Epithelial cell of proximal tubule (primary cell): ENCODE measurements at places on chromosomes 5 and 9.

GRCh38 chr9:99046068-99046467 is 58.8 kb upstream of the TGFBR1 start:
- DNase-seq, result no peak

- no peak for DNase-seq
Measured at GRCh38 chr9:86837345-86837744, 110.0 kb downstream of the GAS1 start.

DNA sequence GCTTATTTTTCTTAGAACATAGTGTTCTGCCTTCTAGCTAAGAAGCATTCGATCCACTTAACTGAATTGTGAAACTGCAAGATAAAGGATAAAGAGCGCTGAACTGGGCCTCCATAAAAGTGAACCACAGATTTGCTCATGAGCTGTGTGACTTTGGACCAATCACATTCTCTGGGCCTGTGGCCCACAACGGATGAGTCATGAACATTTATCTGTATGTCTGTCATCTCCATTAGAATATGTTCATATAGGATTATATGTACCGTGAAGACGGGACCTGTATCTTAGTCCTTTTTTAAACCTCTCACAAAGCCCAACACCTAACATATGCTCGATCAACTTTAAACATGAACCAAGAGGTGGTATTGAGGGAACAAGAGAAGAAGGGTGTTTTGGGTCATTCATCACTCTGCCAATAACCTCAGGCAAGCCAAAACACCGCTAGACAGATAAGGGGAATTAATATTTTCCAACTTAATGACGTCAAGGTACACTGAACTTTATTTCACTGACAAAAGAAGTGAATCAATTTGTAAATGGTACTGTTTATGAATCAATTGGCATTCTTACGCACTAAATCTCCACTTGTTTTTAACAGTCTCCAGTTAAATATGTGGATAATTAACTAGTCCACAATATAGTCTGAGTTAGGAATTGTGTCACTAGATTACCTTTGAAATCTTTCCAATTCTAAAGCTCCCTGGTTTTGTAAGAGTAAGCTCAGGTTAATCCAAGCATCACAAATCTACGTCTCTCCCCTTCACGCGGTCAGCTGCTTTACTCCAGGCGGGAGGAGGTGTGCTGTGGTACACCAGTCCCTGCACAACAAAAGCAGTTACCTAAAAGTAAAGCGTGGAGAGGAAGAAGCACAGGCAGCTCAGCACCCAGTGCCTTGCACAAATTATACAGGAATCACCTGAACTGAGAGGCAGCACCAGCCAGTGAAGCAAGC is 1.6 kb downstream of the TMEM245 start:
- peak; percentile 95 for DNase-seq

DNA sequence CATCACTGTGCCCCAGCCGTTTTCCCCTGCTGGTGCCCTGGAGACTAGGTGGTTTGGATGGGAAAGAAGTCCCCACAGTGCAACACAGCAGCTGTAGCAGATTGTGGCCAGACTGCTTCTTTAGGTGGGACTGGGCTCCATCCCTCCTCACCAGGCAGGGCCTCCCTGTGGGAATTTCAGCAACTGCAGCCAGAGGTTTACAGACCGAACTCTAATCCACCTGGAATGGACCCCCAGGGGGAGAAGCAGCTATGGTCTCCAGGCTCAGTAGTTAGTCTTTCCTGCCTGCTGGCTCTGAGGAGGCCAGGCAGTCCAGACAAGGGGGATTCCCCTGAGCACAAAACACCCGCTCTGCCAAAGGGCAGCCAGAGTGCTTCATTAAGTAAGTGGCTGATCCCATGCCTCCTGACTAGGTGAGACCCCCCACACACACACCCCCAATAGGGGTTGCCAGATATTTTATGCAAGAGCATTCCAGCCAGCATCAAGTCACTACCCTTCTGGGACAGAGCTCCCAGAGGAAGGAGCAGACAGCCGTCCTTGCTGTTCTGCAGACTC is 188.9 kb downstream of the SGCD start:
- DNase-seq, result no peak

- DNase-seq, result no peak
Measured at GRCh38 chr5:96324708-96325107, 108.3 kb downstream of the PCSK1 start.

- no peak for DNase-seq
Measured at GRCh38 chr5:159106569-159107282, 7.0 kb upstream of the EBF1 start.

GRCh38 chr9:123112015-123112975 is 78.8 kb downstream of the GPR21 start:
- DNase-seq, result no peak

DNA sequence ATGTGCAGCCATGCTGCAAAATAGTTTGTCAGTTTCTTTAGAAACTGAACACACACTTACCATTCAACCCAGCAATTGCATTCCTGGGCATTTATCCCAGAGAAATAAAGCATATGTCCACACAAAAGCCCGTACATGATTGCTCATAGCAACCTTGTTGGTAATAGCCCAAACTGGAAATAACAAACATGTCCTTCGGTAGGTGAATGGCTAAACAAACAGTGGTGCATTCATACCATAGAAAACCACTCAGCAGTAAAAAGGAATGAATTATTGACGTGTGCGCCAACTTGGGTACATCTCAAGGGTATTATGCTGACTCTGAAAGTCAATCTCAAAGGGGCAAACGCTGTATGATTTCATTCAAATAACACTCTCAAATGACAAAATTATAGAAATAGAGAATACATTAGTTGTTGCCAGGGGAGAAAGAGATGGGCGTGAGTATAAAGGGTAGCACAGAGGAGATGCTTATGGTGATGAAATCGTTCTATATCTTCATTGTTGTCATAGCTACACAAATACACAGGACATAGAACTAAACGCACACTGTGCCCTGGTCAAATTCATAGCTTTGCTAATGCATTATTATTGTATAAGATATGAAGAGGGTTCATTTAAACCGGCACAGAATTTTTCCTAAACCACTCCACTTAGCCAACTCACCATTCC is 58.2 kb downstream of the DRD1 start:
- DNase-seq, result no peak

DNA sequence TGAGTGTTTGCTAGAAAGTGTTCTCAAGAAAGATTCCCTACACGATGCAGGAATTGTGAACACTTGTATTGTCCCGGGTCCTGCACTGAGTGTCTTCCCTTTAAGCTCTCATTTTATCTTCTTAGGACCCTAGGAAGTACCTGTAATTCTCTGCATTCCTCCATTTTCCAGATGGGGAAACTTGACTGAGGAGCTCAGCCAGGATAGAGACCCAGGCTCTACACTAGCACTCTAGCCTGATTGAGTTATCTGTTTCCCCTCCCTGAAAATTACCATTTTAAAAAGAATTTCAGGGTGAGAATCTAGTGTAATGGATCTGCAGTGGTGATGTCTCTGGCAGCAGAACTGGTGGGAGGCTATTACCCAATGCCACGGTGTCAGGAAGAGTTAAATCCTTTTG is 453.9 kb downstream of the KDM4C start:
- no peak for DNase-seq

- DNase-seq, result no peak
Measured at GRCh38 chr5:132419502-132420468, 50.3 kb downstream of the SLC22A5 start.

- no peak for DNase-seq
Measured at GRCh38 chr5:128572930-128573319, 34.9 kb upstream of the FBN2 start.

DNA sequence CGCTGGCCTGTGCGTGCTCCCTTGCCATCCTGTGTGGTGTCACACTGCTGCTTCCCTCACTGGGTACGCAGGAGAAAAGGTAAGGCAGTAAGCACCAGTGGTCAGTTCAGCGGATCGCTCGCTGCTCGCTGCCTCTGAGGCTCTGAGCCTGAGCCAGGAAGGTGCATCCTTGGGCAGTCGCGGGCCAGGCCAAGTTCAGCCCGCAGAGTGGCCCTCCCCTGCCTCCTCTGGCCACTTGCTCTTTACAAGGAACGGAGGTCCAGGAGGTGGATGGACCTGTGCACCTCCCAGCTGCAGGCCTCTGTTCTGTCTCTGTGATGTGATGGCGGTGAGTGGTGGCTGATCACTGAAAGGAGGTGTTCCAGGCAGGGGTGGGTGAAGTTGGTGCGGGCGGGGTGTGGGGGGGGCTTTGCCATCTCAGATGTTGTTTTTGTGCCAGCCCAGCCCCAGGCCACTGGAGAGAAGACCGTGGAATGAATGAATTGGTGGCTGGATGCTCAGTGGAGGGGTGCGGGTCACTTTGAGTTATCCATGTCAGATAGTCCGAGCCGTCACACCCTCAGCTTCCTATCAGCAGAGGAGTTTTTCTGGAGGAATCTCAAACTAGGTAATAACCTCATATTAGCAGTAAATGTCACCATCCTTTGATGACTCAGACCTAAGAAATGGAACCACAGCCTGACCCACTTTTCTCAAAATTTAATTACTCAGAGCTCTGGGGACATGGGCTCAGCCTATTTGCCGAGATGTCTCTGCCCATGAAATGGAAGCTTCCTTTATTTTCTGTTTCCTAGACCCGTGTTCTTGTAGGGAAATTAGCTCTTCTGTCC is 7.3 kb downstream of the COL5A1 start:
- no peak for DNase-seq

DNA sequence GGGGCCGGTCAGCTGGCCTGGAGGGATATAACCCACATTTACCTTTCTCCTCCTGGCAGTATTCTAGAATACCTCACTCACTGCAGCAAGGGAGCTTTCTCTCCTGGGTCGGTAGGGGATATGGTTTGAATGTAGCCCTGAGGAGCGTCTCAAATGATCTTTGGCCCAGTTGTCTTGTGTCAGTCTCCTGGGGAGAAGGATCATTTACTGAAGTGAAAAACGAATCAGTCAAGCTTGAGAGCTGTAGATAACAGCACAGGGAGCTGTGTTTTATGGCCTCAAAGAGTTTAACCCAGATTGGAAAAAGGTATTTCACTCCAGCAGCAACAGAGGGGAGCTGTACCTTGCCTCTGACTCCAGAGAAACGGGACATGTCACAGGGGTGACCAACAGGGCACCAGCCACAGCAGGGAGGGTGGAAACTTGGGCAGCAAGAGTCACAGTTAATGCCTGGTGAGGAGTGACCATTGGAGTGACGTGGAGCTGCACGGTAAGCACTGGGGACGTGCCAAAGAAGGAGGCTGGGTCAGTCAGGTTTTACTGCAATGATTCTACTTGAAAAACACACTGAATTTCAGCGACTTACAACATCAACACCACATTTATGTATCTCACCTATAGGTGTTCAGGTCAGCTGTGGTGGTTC is 29.8 kb upstream of the ZFR start:
- DNase-seq, result peak; percentile 25
